ENCODE measurements at places on chromosomes 3 and 15. TPM values are rescaled to one million over a fixed set of nuclear protein-coding genes. Genes with fewer than 3 reads are reported as not detected.

The CLDN18 gene
- not detected for total RNA-seq

The HHLA2 gene
- total RNA-seq, result 2.6 TPM

The SRGAP3 gene
- 50.3 TPM for total RNA-seq

The NISCH gene
- total RNA-seq, result 277 TPM

The CD200R1 gene
- 2.2 TPM for total RNA-seq

The SNX22 gene
- 12.2 TPM for total RNA-seq

The LRRC49 gene
- total RNA-seq, result 9.8 TPM

The P2RY1 gene
- total RNA-seq, result 14.3 TPM

The EOMES gene
- not detected for total RNA-seq

The SLC6A1 gene
- 6.2 TPM for total RNA-seq

The ZNF148 gene
- total RNA-seq, result 28.5 TPM

The DHFR2 gene
- total RNA-seq, result 7.6 TPM

The PIGBOS1 gene
- total RNA-seq, result 15.5 TPM

- no peaks in the 10 kb centered on the region for H3K36me3 ChIP-seq
- DNase-seq, result no peak
- peak overlapping the region; percentile 72 for H3K27ac ChIP-seq
- H3K27me3 ChIP-seq, result no peaks in the 10 kb centered on the region
Observed at GRCh38 chr15:62895905-62896316, 146.6 kb upstream of the TPM1 start.

DNA sequence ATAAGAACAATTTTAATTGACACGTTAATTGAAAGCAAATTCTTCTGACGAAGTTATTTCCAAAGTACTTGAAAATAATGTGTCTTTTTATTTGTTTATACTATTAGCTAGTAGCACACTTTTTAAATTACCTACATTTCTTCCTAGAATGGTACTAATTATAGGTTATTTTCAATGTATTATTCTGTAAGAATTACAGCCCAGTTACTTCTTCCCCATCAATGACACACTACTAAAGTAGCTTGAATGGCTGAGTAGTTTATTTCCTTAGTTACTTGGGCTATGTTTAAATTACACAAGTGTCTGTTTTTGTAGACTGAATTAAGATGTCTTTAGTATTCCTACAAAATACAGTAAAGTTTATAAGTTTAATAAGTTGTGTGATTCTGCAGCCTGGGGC lies 217.6 kb upstream of the IL12A start:
- no peak overlapping the region for H3K27ac ChIP-seq
- no peak for DNase-seq
- H3K36me3 ChIP-seq, result no peaks in the 10 kb centered on the region
- no peaks in the 10 kb centered on the region for H3K27me3 ChIP-seq

DNA sequence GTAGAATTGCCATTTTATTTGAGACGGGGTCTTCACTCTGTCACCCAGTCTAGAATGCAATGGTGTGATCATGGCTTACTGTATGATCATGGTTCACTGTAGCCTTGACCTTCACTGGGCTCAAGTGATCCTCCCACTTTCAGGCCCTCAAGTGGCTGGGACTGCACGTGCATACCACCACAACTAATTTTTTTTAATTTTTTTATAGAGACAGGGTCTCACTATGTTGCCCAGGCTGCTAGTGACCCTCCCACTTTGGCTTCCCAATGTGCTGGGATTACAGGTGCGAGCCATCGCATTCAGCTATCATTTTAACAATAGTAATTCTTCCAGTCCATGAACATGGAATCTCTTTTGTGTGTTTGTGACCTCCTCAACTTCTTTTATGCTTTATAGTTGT lies 11.9 kb downstream of the EPM2AIP1 start:
- H3K4me3 ChIP-seq, result no peak overlapping the region
- no peaks in the 10 kb centered on the region for H3K4me1 ChIP-seq
- no peaks in the 10 kb centered on the region for H3K27me3 ChIP-seq
- no peak overlapping the region for H3K27ac ChIP-seq

GRCh38 chr3:66822186-66823008 lies 175.7 kb upstream of the KBTBD8 start:
- H3K27ac ChIP-seq, result no peak overlapping the region
- no peaks in the 10 kb centered on the region for H3K27me3 ChIP-seq
- peak; percentile 70 for DNase-seq
- no peak overlapping the region for H3K4me3 ChIP-seq
- no peaks in the 10 kb centered on the region for H3K36me3 ChIP-seq

DNA sequence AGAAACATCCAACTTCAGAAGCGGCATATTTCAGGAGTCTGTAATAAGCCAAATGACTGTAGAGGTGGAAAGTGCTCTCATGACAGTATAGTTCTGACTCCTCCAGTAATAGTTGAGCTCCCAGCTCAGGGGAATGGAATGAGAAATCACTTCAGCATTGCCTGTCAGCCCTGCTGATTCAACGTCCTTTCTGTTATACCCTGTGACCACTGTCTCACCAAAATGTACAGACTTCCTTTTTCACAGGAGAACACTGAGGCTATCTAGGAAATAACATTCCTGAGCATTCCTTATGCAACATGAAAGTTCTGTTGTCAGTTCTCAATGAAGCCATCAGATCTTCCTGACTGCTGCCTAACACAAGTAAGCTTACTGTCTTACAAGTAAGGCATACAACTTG lies 284.5 kb upstream of the MME start:
- H3K4me1 ChIP-seq, result no peaks in the 10 kb centered on the region
- DNase-seq, result no peak
- H3K36me3 ChIP-seq, result no peaks in the 10 kb centered on the region
- no peak overlapping the region for H3K4me3 ChIP-seq
- no peaks in the 10 kb centered on the region for H3K27me3 ChIP-seq

- no peaks in the 10 kb centered on the region for H3K27me3 ChIP-seq
- H3K4me1 ChIP-seq, result no peaks in the 10 kb centered on the region
- H3K4me3 ChIP-seq, result no peak overlapping the region
- no peak overlapping the region for H3K27ac ChIP-seq
Observed at GRCh38 chr3:61538486-61538885, 22.9 kb upstream of the PTPRG start.

- H3K27ac ChIP-seq, result no peak overlapping the region
- H3K4me1 ChIP-seq, result no peaks in the 10 kb centered on the region
- DNase-seq, result no peak
- H3K4me3 ChIP-seq, result no peak overlapping the region
- H3K36me3 ChIP-seq, result no peaks in the 10 kb centered on the region
Observed at GRCh38 chr3:113660896-113661295, 35.5 kb downstream of the USF3 start.

- peak overlapping the region; percentile 88 for H3K27ac ChIP-seq
- no peaks in the 10 kb centered on the region for H3K36me3 ChIP-seq
- no peaks in the 10 kb centered on the region for H3K27me3 ChIP-seq
- no peak overlapping the region for H3K4me3 ChIP-seq
Observed at GRCh38 chr3:183699238-183699947, 1.8 kb downstream of the YEATS2 start.

DNA sequence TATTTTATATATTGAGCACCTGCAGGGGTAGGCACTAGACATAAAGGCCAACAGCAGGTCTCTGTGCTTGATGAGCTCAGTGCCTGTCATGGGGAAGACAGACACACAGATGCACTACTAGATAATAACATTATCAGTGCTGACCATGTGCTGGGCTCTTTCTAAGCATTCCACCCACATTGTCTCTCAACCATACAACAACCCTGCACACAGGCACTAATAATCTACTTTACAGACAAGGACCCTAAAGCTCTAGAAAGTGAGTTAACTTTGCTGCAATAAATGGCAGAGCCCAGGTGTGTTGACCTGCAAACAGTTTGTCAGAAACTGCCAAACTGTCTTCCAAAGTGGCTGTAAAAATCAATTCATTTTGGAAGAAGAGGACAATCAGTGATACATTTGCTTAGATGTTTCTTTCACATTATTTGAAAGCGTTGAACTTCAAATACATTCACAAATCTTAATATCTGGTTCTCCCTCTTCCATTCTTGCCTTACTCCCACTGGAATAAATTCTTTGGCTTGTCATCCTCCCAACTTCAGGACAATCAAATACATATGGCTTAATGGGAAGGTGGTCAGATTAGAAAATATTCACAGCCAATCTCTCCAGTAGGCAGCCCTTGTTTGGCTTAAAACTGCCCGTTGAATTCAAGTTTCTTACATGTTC lies 11.0 kb upstream of the PP2D1 start:
- no peaks in the 10 kb centered on the region for H3K36me3 ChIP-seq
- H3K4me1 ChIP-seq, result no peaks in the 10 kb centered on the region
- DNase-seq, result no peak
- no peaks in the 10 kb centered on the region for H3K27me3 ChIP-seq
- H3K27ac ChIP-seq, result peak overlapping the region; percentile 71

- H3K4me3 ChIP-seq, result no peak overlapping the region
- no peak overlapping the region for H3K27ac ChIP-seq
Observed at GRCh38 chr3:109819734-109820133, 482.4 kb upstream of the DPPA4 start.

GRCh38 chr3:192881159-192881786 lies 36.4 kb downstream of the MB21D2 start:
- no peak overlapping the region for H3K27ac ChIP-seq
- H3K36me3 ChIP-seq, result no peaks in the 10 kb centered on the region
- no peak overlapping the region for H3K4me3 ChIP-seq
- no peak for DNase-seq

- no peak overlapping the region for H3K4me3 ChIP-seq
- H3K27me3 ChIP-seq, result no peaks in the 10 kb centered on the region
- no peak for DNase-seq
- no peaks in the 10 kb centered on the region for H3K36me3 ChIP-seq
Observed at GRCh38 chr3:188878076-188878475, 293.7 kb upstream of the TPRG1 start.

- no peak overlapping the region for H3K4me3 ChIP-seq
- no peaks in the 10 kb centered on the region for H3K4me1 ChIP-seq
- H3K36me3 ChIP-seq, result no peaks in the 10 kb centered on the region
- H3K27ac ChIP-seq, result no peak overlapping the region
Observed at GRCh38 chr3:146558781-146559180, 14.4 kb upstream of the PLSCR1 start.

DNA sequence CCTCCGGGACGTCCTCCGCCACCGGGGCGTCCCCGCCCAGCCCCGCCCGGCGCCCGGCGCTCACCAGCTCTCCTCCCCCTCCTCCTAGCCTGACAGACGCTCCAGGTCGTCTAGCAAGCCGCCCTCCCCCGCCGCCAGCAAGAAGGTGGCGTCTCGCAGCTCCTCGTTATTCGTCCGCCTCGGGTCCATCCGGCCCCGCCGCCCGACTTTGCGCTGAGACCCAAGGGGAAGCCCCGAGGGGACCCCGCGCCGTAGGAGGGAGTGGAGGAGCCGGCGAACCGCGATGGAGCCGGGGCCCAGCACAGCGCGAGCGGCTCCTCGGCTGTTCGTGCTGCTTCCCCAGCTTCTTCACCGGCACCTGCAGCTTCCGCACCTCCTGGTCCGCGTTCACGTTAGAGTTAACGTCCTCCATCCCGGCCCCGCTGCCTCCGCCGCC lies 26.3 kb upstream of the MTHFS start:
- no peaks in the 10 kb centered on the region for H3K4me1 ChIP-seq
- H3K4me3 ChIP-seq, result peak overlapping the region; percentile 84
- peaks cover 5% of the 10 kb centered on the region for H3K36me3 ChIP-seq
- peak; percentile 69 for DNase-seq
- peak overlapping the region; percentile 91 for H3K27ac ChIP-seq

GRCh38 chr3:180594631-180595558 lies 7.1 kb upstream of the TTC14 start:
- no peak for DNase-seq
- H3K4me1 ChIP-seq, result no peaks in the 10 kb centered on the region
- H3K4me3 ChIP-seq, result no peak overlapping the region

DNA sequence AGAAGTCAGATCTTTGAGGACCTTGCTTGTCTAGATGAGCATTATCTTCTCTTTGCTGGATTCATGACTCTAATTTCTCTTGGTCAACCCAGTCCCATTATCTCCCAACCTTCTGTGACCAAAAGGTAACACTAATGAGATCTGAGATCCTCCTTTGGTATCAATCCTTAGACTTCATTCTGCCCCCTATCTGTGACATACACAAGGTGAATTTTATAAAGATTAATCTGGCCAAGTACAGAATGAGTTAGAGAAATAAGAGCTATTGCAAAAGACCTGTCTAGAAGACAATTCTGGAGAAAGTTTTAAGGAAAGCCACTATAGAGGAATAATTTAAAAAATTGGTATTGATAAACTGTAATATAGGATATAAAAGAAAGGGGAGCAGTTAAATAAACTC lies 113.8 kb upstream of the KCNMB2 start:
- H3K36me3 ChIP-seq, result no peaks in the 10 kb centered on the region
- DNase-seq, result no peak
- no peak overlapping the region for H3K27ac ChIP-seq
- no peaks in the 10 kb centered on the region for H3K27me3 ChIP-seq
- no peaks in the 10 kb centered on the region for H3K4me1 ChIP-seq

DNA sequence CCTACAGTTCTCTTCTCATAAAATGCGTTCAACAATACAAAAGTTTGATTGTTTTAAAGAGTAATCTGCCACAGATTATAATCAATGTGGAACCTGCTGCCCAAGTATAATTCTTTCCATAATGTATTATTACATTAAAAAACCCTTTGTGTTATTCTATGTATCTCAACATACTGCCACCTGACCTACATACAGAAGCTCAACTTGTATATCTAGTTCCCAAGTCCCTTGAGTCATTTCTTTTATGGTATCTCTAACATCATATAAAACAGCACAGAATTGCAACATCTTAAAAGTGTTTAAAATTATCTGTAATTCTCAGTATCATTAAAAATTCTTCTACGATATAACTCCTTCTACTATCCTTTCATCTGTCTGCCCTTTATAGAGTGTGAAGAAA lies 70.3 kb downstream of the TBL1XR1 start:
- H3K27me3 ChIP-seq, result no peaks in the 10 kb centered on the region
- no peak for DNase-seq
- no peaks in the 10 kb centered on the region for H3K36me3 ChIP-seq

DNA sequence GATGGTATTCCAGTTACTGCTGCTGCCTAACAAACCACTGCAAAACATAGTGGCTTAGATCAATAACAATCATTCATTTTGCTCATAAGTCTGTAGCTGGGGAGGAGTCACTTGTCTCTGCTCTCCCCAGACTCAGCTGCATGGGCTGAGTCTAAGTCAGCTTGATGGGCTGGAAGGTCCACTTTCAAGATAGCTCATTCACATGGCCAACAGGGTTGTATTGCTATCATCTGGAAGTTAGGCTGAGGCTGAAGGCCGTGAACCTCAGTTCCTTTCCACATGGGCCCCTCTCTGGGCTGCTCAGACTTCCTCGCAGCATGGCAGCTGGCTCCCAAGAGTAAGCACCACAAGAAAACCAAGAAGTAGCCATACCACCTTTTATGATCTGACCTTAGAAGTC lies 28.7 kb upstream of the BFSP2 start:
- H3K4me1 ChIP-seq, result no peaks in the 10 kb centered on the region
- no peak for DNase-seq
- no peak overlapping the region for H3K4me3 ChIP-seq
- H3K36me3 ChIP-seq, result no peaks in the 10 kb centered on the region
- no peaks in the 10 kb centered on the region for H3K27me3 ChIP-seq

DNA sequence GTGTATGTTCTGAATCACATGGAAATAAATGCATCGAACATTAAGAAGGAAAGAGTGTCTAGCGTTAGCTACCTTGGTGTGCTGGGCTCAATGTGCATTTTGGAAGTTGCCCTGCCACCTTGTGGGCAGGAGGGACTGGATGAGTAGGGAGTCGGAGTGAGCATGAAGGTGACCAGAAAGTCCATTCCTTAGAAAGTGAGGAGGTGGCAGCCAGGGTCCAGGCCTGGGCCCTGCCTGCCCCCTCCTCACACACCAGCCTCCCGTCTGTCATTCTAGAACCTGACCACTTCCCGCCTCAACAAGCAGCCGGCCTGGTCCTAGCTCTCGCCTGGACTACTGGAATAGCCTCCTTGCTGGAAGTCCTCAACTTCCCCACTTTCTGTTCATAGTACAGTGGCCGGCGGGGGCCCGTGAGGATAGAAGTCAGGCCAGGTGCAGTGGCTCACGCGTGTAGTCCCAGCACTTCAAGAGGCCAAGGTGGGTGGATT lies 10.2 kb upstream of the GATA2 start:
- H3K27ac ChIP-seq, result no peak overlapping the region
- no peaks in the 10 kb centered on the region for H3K27me3 ChIP-seq
- H3K4me1 ChIP-seq, result no peaks in the 10 kb centered on the region
